HepG2 (cell line): ENCODE measurements at places on chromosomes 3 and 15.

GRCh38 chr15:82829234-82829633 lies 19.8 kb downstream of the WHAMM start:
- DNase-seq = no peak

DNA sequence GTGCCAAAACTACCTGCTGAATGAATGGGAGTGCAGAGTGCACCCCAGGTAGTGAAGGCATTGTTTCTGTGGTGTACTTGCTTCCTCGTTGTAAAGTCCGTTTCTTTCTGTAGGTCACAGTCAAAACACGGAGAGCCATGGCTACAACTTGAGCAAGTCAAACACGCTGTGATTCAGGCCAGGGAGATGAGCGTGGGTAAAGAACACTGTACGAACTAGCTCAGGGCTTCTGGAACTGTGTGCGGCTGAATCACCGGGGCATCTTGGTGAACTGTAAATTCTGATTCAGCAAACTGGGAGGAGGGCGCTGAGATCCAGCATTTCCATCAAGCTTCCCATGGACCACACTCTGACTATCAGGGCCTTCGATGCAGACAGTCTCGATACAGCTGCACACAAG lies 5.0 kb upstream of the TNK2 start:
- DNase-seq = no peak

DNA sequence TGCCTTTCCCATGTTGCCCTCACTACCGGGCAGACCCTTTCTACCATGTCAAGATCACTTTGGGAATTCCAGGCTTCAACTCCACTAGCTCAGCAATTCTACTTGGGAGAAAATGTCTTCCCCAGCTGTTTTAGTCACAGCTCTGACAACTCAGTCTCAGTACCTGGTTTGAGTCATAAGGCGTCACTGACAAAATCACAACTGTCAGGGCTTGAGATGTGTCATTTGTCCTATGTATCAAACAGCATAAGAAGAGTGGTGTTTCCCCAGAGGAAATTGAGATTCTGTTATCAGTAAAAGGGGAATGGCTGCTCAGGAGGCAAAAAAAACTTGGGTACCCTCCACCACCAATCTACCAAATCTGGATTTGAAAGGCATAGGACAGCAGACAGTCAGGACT lies 594.9 kb upstream of the SUCLG2 start:
- DNase-seq = no peak

DNA sequence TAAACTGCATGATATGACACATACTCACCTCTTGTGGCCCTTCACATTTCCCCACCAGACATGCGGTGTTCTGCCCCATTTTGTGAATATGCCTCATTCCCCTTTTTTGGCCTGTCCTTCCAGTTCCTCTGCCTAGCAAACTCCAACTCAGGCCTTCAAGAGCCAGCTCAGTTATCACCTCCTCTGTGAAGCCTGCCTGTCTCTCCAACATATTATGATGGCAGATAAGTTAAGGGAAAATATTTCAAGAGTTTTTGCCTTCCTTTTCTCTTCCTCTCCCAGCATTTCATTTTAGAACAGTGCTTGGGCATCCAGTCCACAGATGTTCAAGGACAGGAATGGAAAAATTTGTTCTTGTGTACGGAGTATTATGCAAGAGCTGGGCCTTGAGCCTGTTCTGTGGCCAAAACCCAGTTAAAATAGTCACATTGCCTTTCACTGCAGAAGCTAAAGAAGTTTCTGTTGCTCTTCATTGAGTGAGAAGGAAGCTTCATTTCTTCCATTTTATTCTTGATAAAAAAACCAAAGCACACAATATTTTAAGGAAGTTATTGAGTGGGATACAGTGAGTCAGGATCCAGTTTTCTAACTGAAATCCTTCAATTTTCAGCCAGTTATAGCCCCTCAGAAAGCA lies 192.0 kb downstream of the GHSR start:
- peak; percentile 37 for DNase-seq

- DNase-seq = peak; percentile 66
These were observed 604 bp upstream of the TJP1 start for GRCh38 chr15:29822684-29823459.

DNA sequence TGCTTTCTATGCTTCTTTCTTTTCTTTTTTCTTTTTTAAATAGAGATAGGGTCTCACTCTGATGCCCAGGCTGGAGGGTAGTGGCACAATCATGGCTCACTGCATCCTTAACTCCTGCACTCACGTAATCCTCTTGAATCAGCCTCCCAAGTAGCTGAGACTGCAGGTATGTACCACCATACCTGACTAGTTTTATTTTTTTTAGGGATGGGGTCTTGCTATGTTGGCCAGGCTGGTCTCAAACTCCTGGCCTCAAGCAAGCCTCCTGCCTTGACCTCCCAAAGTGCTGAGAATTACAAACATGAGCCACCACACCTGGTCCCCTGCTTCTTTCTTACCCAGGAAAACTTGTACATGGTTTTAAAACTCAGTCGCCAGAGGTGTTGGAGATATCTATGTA lies 24.2 kb upstream of the HDC start:
- DNase-seq = no peak

- no peak for DNase-seq
These were observed 12.9 kb downstream of the WNT5A start for GRCh38 chr3:55474213-55474632.

GRCh38 chr3:135887220-135887619 lies 78.3 kb upstream of the PPP2R3A start:
- no peak for DNase-seq

- DNase-seq = no peak
These were observed 19.6 kb downstream of the DUOX2 start for GRCh38 chr15:45094358-45094730.

- no peak for DNase-seq
These were observed 54.5 kb upstream of the VGLL3 start for GRCh38 chr3:87045473-87045872.

GRCh38 chr3:108447096-108447847 lies 63.1 kb downstream of the MYH15 start:
- no peak for DNase-seq

DNA sequence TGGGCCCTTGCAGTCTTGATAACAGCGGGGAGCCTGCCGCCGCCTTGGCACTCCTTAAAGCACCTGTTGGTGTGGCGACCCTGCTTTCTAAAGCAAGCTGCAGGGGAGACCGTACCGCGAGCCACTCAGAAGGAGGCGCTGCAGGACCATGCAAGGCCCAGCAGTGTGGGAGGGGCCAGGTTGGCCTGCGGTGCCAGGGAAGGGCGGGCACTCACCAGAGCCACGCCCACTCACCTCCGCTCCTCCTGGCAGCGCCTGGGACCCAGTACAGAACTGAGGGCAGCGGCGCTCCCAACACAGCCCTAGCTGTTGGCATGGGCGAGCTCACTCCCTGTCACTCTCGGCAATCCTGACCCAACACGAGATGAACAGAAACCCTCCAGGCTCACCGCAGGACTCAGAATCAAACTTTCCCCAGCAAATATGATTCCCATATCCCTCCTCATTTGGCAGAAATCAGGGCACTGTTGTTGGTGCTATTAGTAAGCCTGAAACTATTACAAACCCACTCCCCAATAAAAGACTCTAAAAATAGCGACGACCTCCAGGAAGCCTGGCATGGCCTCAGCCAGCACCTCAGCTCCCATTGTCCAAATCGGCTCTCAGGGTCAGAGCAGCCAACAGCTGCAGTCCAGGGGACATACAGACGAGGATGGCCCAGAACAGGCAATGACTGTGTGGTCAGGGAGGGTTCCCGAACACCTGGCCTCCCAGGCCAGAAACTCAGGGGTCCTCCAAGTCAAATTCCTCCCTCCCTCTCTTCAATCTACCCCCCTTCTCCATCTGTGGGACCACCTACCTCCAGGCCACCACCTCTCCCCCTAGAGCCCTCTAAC lies 77.2 kb downstream of the TBC1D2B start:
- peak; percentile 62 for DNase-seq

GRCh38 chr15:64216730-64217428 lies 54.1 kb upstream of the PPIB start:
- peak; percentile 97 for DNase-seq

DNA sequence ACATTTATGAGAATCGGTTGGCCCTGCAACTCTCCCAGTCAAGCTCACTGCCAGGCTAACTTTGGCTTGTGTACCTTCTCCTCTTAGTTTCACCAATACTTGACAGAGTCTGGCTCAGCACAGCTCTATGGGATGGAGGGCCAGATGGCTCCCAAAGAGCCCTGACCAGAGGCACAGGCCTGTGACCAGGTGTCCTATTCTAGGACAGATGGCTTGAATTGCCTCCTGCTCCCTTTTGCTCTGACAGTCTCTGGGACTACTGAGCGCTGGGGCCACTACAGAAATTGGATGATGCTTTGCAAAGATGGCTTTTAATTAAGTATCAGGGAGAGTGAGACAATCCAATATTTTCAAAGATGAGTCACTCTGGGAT lies 10.3 kb upstream of the ARID3B start:
- DNase-seq = no peak

DNA sequence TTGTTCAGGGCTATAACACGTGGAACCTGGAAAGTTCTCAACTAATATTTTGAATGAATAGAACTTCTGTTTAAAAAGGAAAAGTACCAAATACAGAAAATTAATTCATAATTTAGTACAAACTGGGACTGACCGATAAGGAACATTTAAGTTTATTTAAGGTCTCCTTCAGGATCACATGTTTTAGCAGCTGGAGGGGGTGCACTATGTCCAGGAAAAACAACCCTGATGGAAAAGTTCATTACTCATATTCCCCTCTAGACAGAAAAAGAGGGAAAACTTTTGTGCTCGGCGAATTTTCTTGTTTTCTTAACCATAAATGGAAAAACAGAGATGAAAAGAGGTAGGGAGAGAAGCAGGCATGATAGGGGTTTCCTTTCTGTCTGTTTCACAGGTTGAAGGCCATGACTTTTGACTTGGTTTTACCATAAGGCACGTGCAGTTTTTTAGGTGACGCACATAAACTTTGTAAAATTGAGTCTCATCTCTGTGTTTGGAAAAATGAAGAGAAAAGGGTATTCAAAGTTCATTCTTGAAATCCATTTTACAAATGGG lies 26.5 kb downstream of the FRMD4B start:
- no peak for DNase-seq

DNA sequence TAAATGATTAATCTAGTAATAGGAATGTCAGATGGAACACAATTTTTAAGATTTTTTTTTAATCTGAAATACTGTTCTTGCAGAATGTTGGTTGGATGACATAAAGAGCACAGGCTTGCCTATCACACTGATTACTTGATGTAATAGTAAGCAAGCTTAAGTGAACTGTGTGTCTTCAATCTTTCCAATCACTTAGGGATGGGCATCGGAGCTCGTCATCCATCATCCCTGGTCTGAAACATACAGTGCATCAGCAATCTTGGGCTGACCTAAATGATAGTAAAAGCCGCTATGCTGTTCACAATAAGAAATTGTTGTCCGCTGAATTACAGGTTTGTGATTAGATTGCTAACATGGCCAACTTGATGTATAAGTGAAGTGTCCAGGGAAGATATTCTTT lies 195.8 kb downstream of the WDR72 start:
- no peak for DNase-seq

DNA sequence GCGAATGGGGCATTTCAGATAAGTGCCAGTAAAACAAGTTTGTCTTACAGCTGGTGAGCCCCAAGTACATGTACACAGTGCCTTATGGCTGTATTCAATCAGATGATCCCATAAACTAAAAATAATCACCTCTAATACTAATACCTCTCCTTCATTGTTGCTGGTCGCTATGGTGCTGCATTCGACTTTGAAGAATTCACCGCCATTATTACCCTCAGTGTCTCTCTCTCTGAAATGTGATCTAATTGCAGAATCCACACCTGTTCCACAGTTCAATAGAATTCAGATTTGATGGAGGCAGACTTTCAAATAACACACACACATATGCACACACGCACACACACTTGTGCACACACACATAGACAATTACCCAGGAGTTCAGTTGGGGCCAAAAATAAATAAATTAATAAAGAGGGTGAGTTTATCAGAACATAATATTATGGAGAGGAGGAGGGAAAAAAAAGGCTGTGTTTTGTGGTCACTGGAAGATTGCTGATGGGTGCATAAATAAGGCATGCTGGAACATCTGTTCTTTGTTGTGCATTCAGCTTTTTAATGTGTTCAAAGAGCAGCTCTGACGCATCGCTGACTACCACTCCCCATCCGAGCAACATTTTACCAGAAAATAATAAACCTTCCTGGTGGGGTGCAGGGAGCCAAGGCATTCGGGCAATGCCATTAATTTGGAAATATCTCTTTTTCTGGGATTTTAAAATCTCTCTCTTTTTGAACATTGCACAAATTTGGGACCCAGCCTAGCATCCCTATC lies 235.7 kb downstream of the SATB1 start:
- DNase-seq = no peak

DNA sequence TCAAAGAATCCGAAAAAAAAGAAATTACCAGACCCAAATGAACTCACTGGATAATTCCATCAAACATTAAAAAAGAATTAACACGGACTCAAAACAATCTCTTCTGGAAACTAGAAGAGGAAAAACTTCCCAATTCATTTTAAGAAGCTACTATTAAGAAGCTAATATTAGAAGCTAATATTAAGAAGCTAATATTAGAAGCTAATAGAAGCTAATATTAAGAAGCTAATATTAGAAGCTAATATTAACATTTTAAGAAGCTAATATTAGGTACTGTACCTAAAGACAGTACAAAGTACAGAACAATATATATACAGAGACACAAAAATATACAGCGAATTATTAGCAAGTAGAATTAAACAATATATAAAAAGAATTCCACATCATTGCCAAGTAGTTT lies 35.9 kb downstream of the HERC2 start:
- DNase-seq = no peak

DNA sequence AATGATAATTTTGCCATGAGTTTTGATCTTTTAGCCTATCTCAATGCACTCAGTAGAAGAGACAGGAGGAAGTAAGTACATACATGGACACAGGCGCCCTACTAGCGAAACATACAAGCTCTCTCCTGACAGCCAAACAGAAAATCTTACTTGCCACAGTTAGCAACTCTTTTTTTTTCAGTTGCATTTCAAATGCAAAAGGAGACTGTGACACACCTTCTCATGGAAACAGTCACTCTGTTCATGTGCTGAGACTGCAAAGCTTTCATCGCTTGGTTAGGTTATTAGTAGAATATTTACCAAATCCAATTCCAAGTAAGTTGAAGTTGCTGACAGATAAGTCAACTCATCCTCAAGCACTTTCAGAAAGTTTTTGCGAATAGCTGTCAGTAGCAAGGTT lies 223.3 kb downstream of the FOXP1 start:
- no peak for DNase-seq

GRCh38 chr3:60986552-60986951 lies 264.7 kb downstream of the FHIT start:
- DNase-seq = no peak

DNA sequence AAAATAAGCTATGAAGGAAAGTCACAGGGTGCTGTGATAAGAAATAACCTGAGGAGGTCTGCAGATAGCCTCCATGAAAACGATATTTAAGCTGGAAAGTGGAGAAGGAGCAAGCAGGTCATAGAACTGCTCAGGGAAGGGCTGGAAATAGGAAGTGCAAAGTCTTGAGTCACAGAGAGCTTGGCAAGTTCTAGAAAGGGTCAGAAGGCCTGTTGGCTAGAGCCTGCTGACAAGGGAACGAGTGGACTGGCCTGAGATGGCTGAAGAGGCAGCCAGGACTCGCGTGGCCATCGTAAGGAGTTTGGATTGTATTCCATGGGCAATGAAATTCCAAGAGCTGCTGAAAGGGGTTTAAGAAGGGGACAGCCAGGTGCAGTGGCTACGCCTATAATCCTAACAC lies 64.7 kb upstream of the IL12A start:
- DNase-seq = no peak

- DNase-seq = no peak
These were observed 127.8 kb upstream of the LRRFIP2 start for GRCh38 chr3:37301980-37302708.
